ENCODE measurements at places on chromosomes 2 and 18. TPM values are rescaled to one million over a fixed set of nuclear protein-coding genes. Genes with fewer than 3 reads are reported as not detected.

The LRRC30 gene
- not detected for polyA plus RNA-seq

DNA sequence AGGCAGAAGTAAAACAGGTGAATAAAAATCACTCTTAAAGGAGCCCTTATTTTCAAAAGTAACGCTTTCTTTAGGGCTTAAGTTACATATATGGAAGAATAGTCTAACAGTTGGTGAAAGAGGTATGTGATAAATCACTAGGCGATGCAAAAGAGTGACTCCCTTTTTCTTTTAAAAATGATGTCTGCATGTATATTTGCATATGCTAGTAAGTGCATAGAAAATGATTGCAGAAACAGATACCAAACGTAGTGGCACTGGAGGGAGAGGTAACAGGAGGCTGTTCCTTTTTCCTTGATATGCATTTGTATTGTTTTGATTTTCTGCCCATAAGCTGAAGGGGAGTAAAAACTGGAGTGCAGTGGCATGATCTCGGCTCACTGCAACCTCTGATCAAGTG lies 158.3 kb downstream of the PRPF40A start:
- no peaks in the 10 kb centered on the region for H3K36me3 ChIP-seq
- H3K27ac ChIP-seq = no peak overlapping the region
- H3K4me3 ChIP-seq = no peak overlapping the region

The NEB gene
- polyA plus RNA-seq = 0.48 TPM

DNA sequence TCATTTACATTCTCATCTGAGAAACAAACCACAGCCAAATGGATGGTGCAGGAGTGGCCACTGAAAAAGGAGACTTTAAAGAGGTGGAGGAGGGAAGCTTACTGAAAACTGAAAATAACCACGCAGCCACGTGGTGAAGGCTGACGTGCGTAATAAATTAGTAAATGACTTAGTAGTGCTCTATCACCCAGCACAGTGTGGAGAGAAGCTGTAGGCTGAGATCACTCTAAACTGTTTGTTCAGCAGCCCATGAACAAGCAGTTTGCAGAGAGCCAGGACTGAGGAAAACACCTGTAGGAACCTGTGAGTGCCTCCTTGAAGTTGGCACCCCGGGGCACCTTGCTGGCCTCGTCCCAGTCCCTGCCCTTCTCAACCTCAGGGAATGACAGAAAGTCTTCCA lies 193.0 kb downstream of the TXNL1 start:
- H3K36me3 ChIP-seq = no peaks in the 10 kb centered on the region
- H3K4me3 ChIP-seq = no peak overlapping the region
- no peaks in the 10 kb centered on the region for H3K4me1 ChIP-seq
- no peaks in the 10 kb centered on the region for H3K27me3 ChIP-seq
- no peak overlapping the region for H3K27ac ChIP-seq
- DNase-seq = no peak

GRCh38 chr2:224847961-224848850 lies 132.0 kb upstream of the CCDC195 start:
- no peak overlapping the region for H3K4me3 ChIP-seq
- no peak for DNase-seq
- H3K4me1 ChIP-seq = peaks cover 3% of the 10 kb centered on the region
- peaks cover 98% of the 10 kb centered on the region for H3K36me3 ChIP-seq

The SLC5A7 gene
- polyA plus RNA-seq = not detected

The CHRNA1 gene
- not detected for polyA plus RNA-seq

- H3K27me3 ChIP-seq = no peaks in the 10 kb centered on the region
- H3K4me3 ChIP-seq = no peak overlapping the region
- H3K4me1 ChIP-seq = peaks cover 2% of the 10 kb centered on the region
- no peaks in the 10 kb centered on the region for H3K36me3 ChIP-seq
- no peak overlapping the region for H3K27ac ChIP-seq
Observed at GRCh38 chr18:49976001-49976400, 162.7 kb upstream of the ACAA2 start.

GRCh38 chr2:51981783-51982182 lies 949.9 kb upstream of the NRXN1 start:
- H3K4me1 ChIP-seq = no peaks in the 10 kb centered on the region
- no peaks in the 10 kb centered on the region for H3K36me3 ChIP-seq
- H3K27ac ChIP-seq = no peak overlapping the region

The ALLC gene
- polyA plus RNA-seq = not detected

DNA sequence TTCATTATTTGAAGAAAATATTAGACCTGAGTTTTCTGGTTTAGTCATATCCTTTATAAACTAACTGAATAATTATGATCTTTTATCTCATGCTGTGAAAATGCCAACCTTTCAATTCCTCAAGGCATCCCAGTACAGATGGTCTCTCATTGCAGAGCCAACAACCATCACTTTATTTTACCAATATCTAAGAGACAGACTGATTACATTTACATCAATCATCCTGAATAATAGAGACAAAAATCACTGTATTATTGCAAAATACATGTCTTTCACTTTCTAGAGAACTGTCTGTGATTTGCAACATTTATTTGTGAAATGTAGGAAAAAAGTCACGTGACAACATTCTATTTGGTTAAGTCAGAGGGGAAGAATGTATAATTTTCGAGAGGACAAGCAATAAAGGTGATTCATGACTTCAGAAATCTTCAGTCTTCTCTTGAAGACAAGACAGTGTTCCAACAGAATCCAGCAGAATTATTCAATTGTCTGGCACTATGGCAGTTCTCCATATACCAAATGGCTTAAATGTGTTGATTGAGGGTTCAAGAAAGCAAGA lies 503.6 kb upstream of the SYT4 start:
- no peaks in the 10 kb centered on the region for H3K27me3 ChIP-seq
- H3K27ac ChIP-seq = no peak overlapping the region
- H3K4me1 ChIP-seq = no peaks in the 10 kb centered on the region
- no peak overlapping the region for H3K4me3 ChIP-seq
- no peak for DNase-seq
- H3K36me3 ChIP-seq = no peaks in the 10 kb centered on the region

DNA sequence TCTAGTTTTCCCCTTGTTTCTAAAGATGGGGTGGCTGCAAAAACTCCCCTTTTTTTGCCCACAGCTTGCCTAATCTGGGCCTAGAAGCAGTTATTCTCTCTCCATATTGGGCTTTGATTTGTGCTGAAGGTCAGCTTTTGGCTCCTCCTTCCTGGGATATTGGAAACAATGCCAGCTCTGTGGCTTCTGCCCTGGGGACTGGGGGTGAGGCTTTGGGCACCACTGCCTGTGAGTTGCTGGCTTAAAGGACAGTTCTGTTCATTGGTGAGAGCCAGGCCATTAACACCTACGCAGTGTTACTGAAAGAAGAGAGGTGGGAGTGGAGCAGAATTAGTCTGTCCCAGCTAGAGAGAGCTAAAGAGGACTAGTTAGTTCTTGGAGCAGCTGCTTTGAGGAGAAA lies 4.3 kb downstream of the UBXN2A start:
- no peak for DNase-seq
- no peaks in the 10 kb centered on the region for H3K36me3 ChIP-seq
- H3K27ac ChIP-seq = no peak overlapping the region
- H3K27me3 ChIP-seq = no peaks in the 10 kb centered on the region
- H3K4me3 ChIP-seq = no peak overlapping the region

The HTR2B gene
- 0.15 TPM for polyA plus RNA-seq

The GDF7 gene
- 0.05 TPM for polyA plus RNA-seq

DNA sequence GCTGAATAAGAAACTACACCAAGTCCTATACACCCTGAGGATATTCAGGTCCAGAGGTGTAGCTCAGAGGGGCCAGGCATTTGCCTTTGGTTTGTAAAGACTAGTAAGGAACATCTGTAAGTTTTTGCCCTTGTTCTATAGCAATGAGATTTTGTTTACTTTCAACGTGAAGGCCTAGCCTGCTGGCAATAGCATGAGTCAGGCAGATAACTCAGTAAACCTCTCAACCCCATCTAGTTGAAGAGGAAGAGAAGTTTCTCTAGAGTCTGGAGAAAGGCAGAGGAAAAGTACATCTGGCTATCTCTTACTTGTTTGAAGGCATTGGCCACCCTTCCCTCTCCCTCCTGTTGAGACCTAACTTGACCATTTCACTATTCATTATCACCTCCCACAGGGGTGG lies 70.3 kb upstream of the ZNF521 start:
- no peak overlapping the region for H3K4me3 ChIP-seq
- H3K27me3 ChIP-seq = peaks cover 5% of the 10 kb centered on the region
- DNase-seq = no peak
- H3K4me1 ChIP-seq = no peaks in the 10 kb centered on the region

The IL36RN gene
- not detected for polyA plus RNA-seq

The HOXD9 gene
- polyA plus RNA-seq = not detected

GRCh38 chr2:166406374-166406773 lies 30.6 kb upstream of the SCN9A start:
- no peak overlapping the region for H3K27ac ChIP-seq
- H3K4me3 ChIP-seq = no peak overlapping the region
- H3K27me3 ChIP-seq = no peaks in the 10 kb centered on the region
- H3K36me3 ChIP-seq = no peaks in the 10 kb centered on the region
- no peak for DNase-seq

The KDSR gene
- polyA plus RNA-seq = 65.4 TPM

DNA sequence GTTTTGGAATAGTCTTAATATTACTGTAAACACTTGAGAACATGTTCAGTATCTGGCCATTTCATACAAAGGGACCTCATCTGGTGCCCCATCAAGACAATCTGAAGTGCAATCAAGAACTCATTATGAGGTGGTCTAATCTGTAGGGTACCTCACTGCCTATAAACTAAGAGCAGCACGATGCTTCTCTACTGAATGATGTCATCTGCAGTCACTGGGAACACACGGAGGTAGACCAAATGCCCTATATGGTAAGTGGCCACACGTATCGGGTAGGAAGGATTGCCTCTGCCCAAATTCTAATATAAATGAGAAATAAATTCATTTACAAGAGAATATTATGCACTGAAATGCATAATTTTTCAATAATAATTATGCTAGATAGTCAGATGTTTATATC lies 90.4 kb downstream of the SLC8A1 start:
- no peaks in the 10 kb centered on the region for H3K36me3 ChIP-seq
- no peak overlapping the region for H3K27ac ChIP-seq
- no peaks in the 10 kb centered on the region for H3K27me3 ChIP-seq
- peaks cover 7% of the 10 kb centered on the region for H3K4me1 ChIP-seq

- peaks cover 7% of the 10 kb centered on the region for H3K27me3 ChIP-seq
- H3K36me3 ChIP-seq = no peaks in the 10 kb centered on the region
- no peak overlapping the region for H3K4me3 ChIP-seq
- H3K4me1 ChIP-seq = no peaks in the 10 kb centered on the region
Observed at GRCh38 chr2:67321588-67321903, 75.6 kb upstream of the ETAA1 start.

- H3K4me3 ChIP-seq = no peak overlapping the region
- no peaks in the 10 kb centered on the region for H3K27me3 ChIP-seq
- peaks cover 17% of the 10 kb centered on the region for H3K4me1 ChIP-seq
- no peak overlapping the region for H3K27ac ChIP-seq
- no peak for DNase-seq
Observed at GRCh38 chr2:96489663-96490062, 15.5 kb downstream of the NEURL3 start.

- H3K4me1 ChIP-seq = no peaks in the 10 kb centered on the region
- H3K4me3 ChIP-seq = no peak overlapping the region
- H3K27ac ChIP-seq = no peak overlapping the region
- no peak for DNase-seq
Observed at GRCh38 chr2:15734674-15735483, 143.2 kb downstream of the DDX1 start.
